NCI-H1930 (cell line): ENCODE measurements at places on chromosomes 13 and 19.

DNA sequence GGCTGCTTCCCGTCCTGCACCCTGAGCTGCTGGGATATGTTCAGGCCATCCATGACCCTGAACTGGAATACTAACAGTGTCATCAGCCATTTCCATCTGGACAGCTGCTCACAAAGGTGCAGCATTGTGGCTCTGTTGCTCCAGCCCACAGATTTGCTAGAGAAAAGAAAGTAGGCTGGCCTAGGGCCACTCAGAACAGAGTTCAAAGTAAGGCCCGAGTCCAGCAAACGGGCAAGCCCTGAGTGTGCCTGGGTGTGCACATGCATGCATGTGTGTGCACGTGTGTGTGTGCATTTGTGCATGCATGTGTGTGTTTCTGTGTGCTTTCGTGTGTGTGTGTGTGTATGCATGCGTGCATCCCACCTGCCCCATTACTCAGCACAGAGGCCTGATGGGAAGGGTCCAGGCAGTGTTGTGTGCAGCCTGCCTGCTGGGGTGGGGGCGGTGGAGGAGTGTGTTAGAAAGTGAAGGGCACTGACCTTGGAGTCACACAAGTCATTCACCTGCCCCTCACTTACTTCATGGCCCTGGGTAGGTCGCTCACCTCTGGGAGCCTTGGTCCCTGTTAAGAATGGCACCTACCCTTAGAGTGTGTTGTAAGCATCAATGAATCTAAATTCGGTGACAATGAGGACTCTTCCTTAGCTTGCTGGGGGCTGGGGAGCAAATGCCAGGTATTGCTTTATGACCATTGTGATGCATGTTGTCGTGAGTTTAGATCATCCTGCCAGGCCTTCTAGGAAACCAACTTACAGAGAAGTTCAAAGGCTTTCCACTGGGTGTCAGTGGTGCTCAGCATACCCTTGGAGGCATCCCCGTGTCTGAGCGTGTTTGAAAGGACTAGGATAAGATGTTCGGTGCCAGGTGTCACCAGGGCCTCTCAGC is 53.2 kb downstream of the GPR12 start:
- DNase-seq = peak; percentile 40

DNA sequence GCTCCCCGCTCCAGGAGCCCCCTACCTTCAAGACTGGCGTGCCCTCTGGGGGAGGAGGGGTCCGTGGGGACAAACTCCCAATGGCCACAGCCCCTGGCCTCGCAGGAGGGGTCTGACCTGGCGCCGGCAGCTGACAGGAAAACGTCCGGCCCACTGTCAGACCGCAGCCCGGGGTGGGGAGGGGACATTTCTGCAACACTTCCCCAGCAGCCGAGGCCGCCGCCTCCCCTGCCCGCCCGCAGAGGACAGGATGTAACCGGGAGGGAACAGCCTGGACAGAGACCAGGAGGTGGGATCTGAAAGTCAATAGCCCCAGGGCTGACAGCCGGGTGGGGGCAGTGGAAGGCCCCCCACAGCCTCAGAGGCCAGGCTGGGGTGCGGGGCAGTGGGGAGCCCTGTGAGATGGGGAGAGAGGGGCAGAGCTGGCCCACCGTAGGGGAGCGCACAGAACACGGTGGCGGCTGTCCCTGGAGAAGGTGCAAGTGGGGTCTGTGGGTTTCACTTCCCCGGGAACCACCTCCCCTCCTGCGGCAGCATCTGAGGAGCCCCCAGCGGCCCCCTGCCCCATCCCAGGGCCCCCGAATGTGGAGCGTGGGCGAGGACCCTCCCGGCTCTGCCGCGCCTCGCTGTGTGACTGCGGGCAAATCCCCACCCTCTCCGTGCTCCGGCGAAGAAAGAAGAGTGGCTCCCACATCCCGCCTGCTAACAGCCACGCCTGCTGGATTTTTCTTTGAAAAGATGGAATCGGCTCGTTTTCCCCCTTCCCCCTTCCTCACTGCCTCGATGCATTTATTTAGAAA is at the start of gene PEAK3:
PEAK3 (minus strand) TSS at position 114 of the 800 bp plus-strand sequence. CDS start 1,244 bp downstream, outside the sequence.
- DNase-seq = no peak

GRCh38 chr19:2345794-2346663 is 14.0 kb upstream of the TMPRSS9 start:
- no peak for DNase-seq

- DNase-seq = no peak
Measured at GRCh38 chr13:106100171-106100919, 435.1 kb downstream of the EFNB2 start.

GRCh38 chr19:28103921-28104320 is 1109.0 kb downstream of the UQCRFS1 start:
- no peak for DNase-seq

- no peak for DNase-seq
Measured at GRCh38 chr13:65468628-65469027, 1761.5 kb downstream of the PCDH9 start.

DNA sequence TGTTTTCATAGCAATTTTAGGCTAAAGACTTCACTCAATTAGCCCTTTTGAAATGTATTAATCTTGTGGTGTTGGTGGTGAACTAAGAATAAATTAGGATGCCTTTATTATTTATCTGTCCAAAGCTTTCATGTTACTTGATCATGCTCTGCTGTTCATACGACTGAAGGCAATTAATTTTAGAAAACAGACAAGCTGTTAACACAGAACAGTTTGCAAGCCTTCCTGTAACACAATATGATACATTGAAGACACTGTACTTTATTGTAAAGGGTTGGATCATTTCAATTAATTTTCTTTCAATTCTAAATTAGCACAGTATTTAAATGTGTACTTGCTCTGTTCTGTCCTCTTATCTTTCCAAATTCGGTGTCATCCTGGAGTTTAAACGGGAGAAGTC is 794.3 kb upstream of the MIR17HG start:
- peak; percentile 1 for DNase-seq

- no peak for DNase-seq
Measured at GRCh38 chr13:101654883-101655282, 202.4 kb downstream of the ITGBL1 start.

GRCh38 chr19:13956365-13956744 is 4.0 kb downstream of the DCAF15 start:
- DNase-seq = no peak

DNA sequence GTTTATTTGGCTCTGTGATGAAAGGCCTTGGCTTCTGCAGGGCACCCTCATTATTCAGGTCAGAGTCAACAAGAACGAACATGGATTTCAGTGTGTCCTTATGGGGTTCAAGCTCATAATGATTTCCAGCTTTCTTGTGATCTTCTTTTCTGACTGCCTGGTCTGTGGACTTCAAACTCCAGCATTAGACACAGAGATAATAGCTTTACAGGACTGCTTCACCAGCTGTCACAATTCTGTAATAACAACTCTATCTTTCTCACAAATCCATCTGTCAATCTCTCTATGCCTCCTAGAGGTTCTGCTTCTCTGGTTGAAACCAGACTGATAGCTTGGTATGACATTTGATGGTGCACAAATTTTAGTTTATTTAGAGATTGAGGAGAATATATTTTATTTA is 13.1 kb upstream of the SLITRK6 start:
- DNase-seq = no peak

- no peak for DNase-seq
Measured at GRCh38 chr19:23558541-23558940, 128.5 kb downstream of the ZNF675 start.

DNA sequence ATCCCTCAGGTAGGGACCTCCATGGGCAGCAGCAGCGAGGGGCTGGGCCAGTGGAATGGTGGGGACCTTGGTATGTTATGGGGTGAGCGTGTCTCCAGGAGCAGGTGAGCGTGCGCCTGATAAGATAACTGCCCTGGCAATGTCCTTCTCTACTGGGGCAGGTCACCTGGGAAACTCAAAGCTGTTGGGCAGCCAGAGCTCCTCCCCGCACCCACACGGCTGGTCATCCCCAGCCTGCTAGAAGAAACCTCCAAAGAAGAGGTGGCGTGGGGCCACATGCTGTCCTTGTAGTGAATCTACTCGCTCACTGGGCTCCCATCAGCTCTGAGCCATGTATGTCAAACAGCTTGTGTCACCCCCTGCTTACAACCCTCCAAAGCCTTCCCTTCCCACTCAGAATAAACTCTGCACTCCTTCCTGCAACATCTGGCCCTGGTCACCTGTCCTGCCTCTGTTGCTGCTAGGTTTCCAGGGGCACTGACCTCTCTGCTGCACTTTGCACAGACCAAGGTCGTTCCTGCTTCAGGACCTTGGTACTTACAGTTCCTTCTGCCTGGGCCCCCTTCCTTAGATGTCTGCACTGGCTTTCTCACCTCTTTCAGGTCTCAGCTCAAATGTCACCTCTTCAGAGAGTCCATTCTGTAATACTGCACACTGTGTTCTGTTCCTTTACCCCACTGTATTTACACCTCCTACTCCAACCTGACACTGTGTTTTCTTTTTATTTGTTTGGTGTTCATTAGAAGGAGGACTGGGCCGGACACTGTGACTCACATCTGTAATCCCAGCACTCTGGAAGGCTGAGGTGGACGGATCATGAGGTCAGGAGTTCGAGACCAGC is 1.8 kb upstream of the ATP4A start:
- DNase-seq = no peak

DNA sequence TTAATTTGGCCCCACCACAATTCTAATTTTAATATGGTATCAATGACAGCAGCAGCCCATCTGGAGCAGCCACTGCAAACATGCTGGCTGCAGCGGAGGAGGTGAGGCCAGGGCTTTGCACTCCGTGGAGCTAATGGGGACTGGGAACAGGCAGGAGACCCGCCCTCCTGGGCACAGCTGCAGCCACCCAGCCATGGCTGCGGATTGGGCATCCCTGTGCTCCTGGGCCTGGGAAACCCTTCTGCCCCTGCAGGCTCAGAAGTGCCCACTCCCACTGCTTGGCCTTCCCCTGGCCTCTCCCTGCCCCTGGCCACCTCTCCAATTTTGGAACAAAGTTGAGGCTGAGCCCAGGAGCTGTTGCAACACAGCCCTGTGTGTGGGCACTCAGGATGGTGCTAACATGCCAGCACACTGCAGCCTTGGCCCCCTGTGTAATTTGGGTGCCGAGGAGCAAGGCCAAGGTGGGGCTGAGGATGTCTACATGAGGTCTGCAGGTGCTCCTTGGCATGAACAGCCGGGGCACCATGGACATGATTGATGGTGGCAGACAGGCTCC is 123.6 kb downstream of the PCDH9 start:
- DNase-seq = no peak

DNA sequence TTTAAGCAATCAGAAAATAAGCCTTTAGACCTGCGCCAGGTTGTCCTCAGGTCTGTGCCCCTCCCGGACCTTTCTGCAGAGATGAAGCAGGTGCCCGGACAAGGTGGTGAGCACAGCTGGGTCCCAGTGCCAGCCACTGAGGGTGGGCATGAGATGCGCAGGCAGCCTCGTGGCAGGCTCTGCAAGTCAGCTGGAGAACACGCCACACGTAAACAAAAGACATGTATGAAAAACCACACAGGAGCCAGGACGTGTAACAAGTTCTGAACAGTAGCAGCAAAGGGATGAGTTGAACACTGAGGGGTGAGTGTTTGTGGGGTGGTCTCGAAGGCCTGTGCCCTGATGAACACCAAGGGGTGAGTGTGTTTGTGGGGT is 68.8 kb upstream of the MCF2L start:
- DNase-seq = no peak
